Activated CD4-positive, alpha-beta T cell treated with anti-CD3 and anti-CD28 coated beads, Interleukin-2, amount 10 ng/mL, durations not matched to agents 7 days and 5 days (primary cell): ENCODE measurements at places on chromosomes 12 and 14. TPM values are rescaled to one million over a fixed set of nuclear protein-coding genes. Genes with fewer than 3 reads are reported as not detected.

The KRT82 gene
- total RNA-seq, result not detected

The RPGRIP1 gene
- not detected for total RNA-seq

The KRT78 gene
- not detected for total RNA-seq

The PGF gene
- total RNA-seq, result 0.12 TPM

The DENR gene
- total RNA-seq, result 52.7 TPM

The HOXC9 gene
- total RNA-seq, result not detected

The BAZ1A gene
- total RNA-seq, result 69.4 TPM

The DPY19L2 gene
- total RNA-seq, result 0.27 TPM

DNA sequence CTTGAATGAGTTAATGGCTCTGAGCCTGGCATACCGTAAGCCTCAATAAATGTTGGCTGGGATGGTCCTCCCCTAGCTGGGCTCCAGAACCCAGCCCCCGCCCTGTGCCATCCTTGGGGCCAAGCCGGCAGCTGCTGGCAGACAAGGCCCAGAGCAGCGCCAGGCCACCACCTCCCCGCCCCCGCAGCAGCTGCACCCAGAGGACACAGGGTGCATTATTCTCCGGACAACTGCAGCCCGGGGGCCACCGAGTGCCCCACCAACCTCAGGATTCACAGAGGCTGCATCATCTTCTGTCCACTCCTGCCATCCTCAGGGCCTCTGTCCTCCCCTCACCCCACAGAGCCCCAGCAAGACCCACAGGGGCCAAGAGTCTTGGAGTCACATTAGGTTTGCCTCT lies 92.7 kb downstream of the NCOR2 start:
- no peaks in the 10 kb centered on the region for H3K27me3 ChIP-seq
- H3K27ac ChIP-seq, result peak overlapping the region; percentile 46
- H3K4me3 ChIP-seq, result no peak overlapping the region
- peaks cover 78% of the 10 kb centered on the region for H3K36me3 ChIP-seq

- no peak overlapping the region for H3K4me3 ChIP-seq
- no peaks in the 10 kb centered on the region for H3K36me3 ChIP-seq
- no peaks in the 10 kb centered on the region for H3K4me1 ChIP-seq
Measured at GRCh38 chr12:109703684-109704083, 9.9 kb upstream of the FAM222A start.

DNA sequence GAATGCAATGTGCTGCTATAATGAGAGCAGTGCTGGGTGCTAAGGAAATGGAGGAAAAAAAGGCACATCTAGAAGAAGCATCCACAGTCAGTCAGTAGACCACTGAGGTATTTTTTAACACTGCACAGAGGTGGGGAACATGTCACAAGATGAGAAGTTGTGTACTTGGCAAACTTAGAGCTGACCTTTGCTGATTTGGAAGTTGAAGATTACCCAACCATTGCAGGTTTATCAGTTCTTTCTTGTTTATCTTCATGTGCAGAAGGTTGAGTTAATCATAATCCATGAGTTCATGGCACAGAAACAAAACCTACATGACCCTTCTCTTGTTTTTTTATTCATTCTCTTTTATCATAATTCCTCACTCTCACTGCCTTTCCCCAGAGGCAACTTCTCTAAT lies 3.2 kb upstream of the PAH start:
- H3K36me3 ChIP-seq, result no peaks in the 10 kb centered on the region
- H3K27me3 ChIP-seq, result peaks cover 2% of the 10 kb centered on the region
- no peak for DNase-seq
- H3K27ac ChIP-seq, result no peak overlapping the region
- H3K4me3 ChIP-seq, result no peak overlapping the region
- H3K4me1 ChIP-seq, result peaks cover 4% of the 10 kb centered on the region

DNA sequence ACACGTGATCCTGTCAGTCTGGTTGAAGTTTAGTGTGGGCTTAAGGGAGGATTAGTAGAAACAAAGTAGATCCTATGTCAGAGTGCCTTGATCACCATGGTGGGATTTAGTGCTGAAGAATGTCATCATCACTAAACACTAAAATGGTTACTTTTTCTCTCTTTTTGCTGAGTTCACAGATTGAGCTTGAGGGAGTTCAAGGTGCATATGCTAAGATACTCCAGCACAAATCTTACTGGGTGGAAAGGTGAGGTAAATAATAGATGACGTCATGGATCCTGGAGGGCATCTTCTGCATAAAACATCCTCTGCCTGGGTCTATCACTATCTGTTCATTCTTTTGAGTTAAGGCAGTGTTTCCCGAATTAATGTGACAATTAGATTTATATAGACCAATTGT lies 4.9 kb downstream of the GALNT8 start:
- H3K27me3 ChIP-seq, result peaks cover 25% of the 10 kb centered on the region
- H3K36me3 ChIP-seq, result no peaks in the 10 kb centered on the region
- no peak overlapping the region for H3K4me3 ChIP-seq
- H3K27ac ChIP-seq, result no peak overlapping the region
- DNase-seq, result no peak
- H3K4me1 ChIP-seq, result no peaks in the 10 kb centered on the region

DNA sequence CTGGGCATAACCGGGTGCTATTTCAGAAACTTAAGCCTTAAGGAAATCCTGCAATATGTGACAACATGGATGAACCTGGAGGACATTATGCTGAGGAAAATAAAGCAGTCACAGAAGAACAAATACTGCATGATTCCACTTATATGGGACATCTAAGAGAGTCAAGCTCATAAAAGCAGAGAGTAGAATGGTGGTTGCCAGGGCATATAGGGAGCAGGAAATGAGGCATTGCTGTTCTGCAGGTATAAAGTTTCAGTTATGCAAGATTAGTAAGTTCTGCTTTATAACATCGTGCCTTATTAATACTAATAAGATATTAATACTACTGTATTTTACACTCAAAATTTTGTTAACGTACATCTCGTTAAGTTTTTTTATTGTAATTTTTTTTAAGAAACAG lies 124.2 kb upstream of the ATF1 start:
- H3K4me3 ChIP-seq, result no peak overlapping the region
- DNase-seq, result no peak
- no peaks in the 10 kb centered on the region for H3K27me3 ChIP-seq

- H3K27ac ChIP-seq, result no peak overlapping the region
- no peak for DNase-seq
- H3K36me3 ChIP-seq, result no peaks in the 10 kb centered on the region
- no peaks in the 10 kb centered on the region for H3K4me1 ChIP-seq
Measured at GRCh38 chr12:69123919-69124638, 115.3 kb upstream of the CPSF6 start.

DNA sequence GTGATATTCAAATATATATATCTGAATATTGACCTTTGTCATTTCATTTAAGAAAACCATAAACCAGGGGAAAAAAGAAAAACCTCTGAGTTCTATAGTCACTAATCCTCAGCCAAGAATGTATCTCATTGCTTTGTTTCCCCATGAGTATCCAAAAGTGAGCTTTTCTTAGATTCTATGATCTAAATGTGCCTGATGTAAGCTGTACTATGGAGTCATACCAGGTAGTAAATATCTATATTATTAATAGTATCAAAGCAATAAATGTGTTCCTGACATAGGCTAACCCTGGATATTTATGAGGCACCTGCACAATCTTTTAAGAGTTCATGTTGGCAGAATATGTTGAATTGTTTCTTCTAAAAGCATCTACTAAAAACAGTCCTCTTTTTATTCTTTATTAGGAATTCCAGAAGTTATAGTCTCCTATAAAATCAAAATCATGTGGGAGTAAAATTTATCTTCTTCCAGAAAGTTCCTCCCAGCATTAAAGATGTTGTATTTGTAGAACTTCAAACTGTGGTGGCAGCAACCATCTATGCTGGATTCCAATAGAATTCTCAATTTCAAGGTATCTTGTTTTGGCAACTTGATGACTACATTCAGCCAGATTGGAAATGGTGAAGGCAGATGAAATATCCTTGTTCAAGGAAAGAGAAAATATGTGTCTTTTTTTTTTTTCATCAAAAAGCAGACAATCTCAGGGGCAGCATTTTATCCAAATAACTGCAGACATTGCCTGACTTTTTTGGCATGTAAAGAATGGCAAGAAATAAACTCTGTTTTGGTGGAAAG lies 139.7 kb upstream of the RASSF8 start:
- no peaks in the 10 kb centered on the region for H3K36me3 ChIP-seq
- no peaks in the 10 kb centered on the region for H3K27me3 ChIP-seq
- no peak for DNase-seq
- no peak overlapping the region for H3K4me3 ChIP-seq

GRCh38 chr12:67352682-67353081 lies 83.5 kb downstream of the CAND1 start:
- H3K27ac ChIP-seq, result no peak overlapping the region
- H3K27me3 ChIP-seq, result no peaks in the 10 kb centered on the region
- DNase-seq, result no peak
- no peak overlapping the region for H3K4me3 ChIP-seq

DNA sequence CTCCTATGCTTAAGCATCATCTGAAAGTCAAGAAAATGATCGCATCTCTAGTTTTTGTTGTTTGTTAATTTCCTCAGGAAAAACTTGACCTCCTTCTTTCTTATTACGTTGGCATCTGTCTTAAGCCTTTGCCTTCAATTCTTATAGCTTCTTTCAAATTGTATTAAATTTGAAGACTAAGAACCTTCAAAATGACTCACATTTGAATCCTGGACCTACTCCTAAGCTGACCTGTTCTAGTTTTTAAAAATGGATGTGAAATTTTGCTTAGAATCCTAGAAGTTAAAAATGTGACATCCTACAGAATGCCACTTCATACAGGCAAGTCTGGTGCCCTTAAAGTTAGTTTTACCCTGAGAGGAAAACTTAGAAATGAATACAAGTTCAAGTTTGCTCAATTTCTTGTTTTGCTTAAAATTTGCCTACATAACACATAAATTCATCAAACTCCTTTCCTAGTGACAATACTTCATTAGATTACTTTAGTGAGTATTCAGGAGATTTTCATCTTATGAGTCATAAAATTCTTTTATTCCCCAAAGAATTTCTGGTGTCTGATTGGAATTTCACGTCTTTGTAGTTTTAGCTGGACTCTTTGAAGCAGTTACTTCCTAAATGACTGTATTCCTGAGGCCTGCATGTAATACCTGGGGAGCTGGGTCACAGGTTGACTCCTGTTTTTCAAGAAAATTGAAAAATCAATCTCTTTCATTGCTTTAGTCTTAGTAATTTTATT lies 152.3 kb downstream of the MSRB3 start:
- H3K27ac ChIP-seq, result no peak overlapping the region
- H3K27me3 ChIP-seq, result no peaks in the 10 kb centered on the region
- no peak overlapping the region for H3K4me3 ChIP-seq

- no peaks in the 10 kb centered on the region for H3K4me1 ChIP-seq
- no peak for DNase-seq
- no peaks in the 10 kb centered on the region for H3K27me3 ChIP-seq
- H3K27ac ChIP-seq, result no peak overlapping the region
Measured at GRCh38 chr12:78442454-78442801, 422.1 kb upstream of the SYT1 start.

DNA sequence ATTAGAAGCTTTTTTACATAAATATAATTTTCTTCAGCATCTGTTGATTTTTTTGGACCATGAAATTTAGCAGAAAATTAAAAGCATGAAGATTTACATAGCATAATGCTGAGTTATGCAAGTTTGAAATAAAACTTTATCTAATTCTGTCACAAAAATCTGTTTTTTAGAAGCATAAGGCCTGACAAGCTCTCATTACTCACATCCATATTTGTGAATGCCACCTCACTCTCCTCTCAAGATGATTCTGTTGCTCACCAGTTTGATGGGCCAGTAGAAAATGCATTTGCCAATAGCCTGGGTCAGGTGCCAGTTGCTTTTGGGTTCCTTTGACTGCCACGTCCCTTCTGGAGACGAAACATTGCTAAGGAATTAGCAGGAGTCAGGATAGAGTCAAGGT lies 181.5 kb upstream of the ATP2B1 start:
- H3K27me3 ChIP-seq, result no peaks in the 10 kb centered on the region
- DNase-seq, result no peak
- H3K4me3 ChIP-seq, result no peak overlapping the region
- peaks cover 4% of the 10 kb centered on the region for H3K36me3 ChIP-seq
- H3K27ac ChIP-seq, result no peak overlapping the region

DNA sequence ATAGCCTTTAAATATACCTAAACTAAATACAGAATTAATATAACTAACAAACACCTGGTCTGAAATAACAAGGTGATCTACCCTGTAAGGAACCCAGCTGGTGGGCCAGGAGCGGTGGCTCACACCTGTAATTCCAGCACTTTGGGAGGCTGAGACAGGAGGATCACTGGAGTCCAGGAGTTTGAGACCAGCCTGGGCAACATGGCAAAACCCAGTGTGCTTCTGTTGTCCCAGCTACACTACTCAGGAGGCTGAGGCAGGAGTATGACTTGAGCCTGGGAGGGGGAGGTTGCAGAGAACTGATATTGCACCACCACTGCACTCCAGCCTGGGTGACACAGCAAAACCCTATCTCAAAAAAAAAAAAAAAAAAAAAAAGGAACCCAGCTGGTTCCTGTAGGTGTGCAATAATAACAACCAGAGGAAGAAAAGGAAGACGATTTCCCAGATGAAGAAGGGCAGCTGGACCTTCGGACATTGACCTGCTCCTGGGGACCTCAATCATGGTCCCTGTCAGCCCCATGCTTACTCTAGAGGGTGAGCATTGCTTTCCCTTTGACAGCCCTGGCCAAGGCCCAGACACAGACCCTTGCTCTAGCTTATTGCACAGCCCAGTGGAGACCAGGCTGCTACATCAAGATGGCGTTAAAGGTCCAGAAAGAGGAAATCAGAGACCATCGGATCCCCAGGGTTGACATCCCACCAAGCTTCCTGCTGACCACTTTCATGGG lies 5.4 kb downstream of the FOS start:
- no peak for DNase-seq
- no peak overlapping the region for H3K4me3 ChIP-seq
- no peak overlapping the region for H3K27ac ChIP-seq
- H3K36me3 ChIP-seq, result no peaks in the 10 kb centered on the region
- H3K27me3 ChIP-seq, result peaks cover 64% of the 10 kb centered on the region

DNA sequence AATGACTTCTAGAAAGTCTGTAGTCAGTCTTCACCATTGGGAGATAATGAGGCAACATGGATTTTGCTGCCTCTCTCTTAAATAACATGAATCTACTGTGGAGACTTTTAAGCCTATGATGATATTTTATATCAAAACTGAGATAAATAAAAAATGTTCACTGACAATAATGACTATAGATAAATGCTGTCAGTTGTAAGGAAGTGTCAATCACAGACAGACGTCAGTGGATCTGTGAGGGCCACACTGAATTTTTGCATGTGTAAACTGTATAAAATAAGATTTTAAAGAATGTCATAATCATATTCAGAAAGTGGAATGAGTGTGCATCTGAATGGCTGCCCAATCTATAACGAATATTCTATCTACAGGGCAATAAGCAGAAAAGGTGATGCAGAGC lies 364.0 kb downstream of the NRXN3 start:
- no peak overlapping the region for H3K27ac ChIP-seq
- no peak overlapping the region for H3K4me3 ChIP-seq
- no peaks in the 10 kb centered on the region for H3K36me3 ChIP-seq

DNA sequence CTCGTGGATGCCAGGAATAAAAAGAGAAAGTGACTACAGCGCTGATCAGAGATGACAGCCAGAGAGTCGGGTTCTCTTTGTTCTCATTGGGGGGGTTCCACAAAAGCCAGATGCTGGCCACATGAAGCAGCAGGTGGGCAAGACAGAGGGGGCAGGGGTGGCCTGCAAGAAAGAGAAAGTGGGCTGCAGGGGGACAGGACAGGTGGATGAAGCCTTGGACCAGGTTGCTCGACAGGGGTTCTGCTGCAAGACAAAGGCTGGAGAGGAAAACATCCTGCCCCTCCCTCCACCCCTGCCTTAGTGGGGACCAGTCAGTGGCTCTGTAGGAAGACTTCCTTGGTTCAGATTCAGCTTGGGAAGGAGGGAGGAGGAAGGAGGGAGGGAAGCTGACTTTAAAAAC lies 126.2 kb downstream of the KSR2 start:
- DNase-seq, result no peak
- H3K36me3 ChIP-seq, result no peaks in the 10 kb centered on the region
- H3K27me3 ChIP-seq, result no peaks in the 10 kb centered on the region
- H3K4me1 ChIP-seq, result no peaks in the 10 kb centered on the region
- no peak overlapping the region for H3K4me3 ChIP-seq
- H3K27ac ChIP-seq, result no peak overlapping the region
